ENCODE measurements at places on chromosomes 2 and 18.

DNA sequence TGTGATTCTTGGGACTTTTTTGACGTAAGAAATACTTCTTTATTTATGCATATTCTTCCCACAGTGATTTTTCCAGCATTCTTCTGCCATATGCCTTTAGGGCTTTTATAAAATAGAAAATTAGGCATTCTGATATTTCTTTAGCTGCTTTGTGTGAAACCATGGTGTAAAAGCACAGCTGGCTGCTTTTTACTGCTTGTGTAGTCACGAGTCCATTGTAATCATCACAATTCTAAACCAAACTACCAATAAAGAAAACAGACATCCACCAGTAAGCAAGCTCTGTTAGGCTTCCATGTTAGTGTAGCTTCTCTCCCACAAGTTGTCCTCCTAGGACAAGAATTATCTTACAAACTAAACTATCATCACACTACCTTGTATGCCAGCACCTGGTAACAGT is 62.6 kb downstream of the EIF5B start:
- no peak for DNase-seq

GRCh38 chr2:101047075-101047766 is 45.1 kb downstream of the RPL31 start:
- no peak for DNase-seq

- DNase-seq: no peak
Observed at GRCh38 chr2:240249423-240250149, 109.1 kb upstream of the OTOS start.

GRCh38 chr2:137467246-137467862 is 496.9 kb upstream of the HNMT start:
- DNase-seq: no peak

- DNase-seq: no peak
Observed at GRCh38 chr2:100257939-100258338, 64.4 kb downstream of the LONRF2 start.

GRCh38 chr2:69762025-69762424 is 20.1 kb downstream of the ANXA4 start:
- DNase-seq: no peak

- DNase-seq: no peak
Observed at GRCh38 chr2:129929321-129930290, 49.9 kb upstream of the RAB6C start.

DNA sequence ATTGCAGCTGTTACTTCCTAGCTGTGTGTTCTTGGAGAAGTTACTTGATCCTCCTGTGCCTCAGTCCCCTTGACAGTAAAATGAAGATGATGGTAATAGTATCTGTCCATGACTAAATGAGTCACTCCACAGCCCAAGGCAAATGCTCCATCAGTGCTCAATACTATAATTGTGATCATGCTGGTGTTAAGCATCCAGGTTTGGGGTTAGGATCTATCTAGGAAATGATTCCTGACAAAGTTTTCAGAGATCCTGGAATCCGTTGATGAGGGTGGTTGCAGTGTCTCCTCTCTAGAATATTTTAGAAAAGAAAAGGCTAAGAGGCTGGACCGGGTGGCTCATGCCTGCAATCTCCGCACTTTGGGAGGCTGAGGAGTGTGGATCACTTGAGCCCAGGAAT is 2.7 kb upstream of the PRELID3A start:
- DNase-seq: no peak

- DNase-seq: no peak
Observed at GRCh38 chr2:45554742-45555140, 56.3 kb downstream of the SRBD1 start.
